ENCODE measurements at places on chromosomes 6 and 20.

DNA sequence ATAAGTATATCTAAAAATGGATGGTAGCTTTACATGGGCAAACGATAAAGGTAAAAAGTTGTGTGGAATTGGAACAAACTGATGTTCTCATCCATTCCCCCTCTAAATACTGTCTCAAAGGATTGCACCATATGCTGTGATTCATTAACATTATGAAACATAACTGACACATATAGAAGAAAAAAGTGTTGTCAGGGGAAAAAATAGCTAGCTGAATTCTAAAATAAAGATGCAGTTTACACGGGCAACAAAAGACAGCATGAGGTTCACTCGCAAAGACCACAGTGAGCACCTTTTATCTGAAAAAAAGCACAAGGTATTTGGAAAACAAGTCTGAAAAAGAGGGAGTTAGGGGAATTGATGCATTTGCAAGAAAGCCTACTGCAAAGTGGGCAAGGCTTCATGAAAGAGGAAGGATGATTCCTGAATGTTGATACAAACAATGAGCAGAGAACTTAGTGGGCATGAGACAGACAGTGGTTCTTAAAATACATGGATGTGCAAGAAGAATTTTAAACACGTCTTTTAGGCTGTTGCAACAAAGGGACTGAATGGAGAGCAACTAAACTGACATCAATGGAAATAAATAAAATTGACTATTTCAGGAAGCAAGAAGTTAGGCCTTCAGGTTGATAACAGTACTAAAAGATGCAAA is 280.9 kb downstream of the KIF16B start:
- DNase-seq: no peak

DNA sequence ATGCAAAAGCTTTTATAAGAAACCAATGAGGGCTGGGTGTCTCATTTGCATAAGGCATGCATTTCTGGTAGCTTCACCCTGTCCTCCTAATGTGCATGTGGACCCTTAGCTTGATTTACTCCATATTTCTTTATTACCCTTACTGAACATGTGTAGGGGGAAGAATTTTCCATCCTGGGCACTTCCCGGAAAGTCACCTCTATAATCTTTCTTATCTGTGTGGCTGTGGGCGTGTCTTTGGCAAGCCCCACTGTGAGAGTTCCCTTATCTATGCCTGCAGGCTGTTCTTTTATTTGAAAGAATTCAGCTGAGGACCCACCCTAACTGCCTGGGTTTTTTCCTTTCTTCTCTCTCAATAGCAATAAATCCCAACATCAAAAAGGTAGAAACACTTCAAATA is 627.8 kb downstream of the DOK5 start:
- no peak for DNase-seq

DNA sequence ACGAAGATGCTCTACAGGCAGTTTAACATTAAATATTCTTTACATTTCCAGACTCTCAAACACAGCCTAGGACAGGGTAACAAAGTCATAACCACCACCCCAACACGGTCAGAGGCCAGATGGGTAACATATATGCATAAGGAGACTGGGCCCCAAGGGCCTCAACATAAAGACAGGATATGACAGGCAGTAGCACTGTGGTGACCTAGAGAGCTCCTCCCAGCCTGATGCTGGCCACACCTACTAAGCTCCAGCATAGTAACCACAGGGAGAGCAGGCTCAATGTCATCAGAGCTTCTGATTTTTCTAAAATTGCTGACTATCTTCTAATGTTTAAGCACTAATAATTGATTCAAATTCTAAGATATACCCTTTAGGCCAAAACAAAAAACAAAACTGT is 21.7 kb downstream of the SMLR1 start:
- DNase-seq: no peak

- DNase-seq: no peak
These were observed 1.1 kb downstream of the RGS17 start for GRCh38 chr6:153129873-153130514.

DNA sequence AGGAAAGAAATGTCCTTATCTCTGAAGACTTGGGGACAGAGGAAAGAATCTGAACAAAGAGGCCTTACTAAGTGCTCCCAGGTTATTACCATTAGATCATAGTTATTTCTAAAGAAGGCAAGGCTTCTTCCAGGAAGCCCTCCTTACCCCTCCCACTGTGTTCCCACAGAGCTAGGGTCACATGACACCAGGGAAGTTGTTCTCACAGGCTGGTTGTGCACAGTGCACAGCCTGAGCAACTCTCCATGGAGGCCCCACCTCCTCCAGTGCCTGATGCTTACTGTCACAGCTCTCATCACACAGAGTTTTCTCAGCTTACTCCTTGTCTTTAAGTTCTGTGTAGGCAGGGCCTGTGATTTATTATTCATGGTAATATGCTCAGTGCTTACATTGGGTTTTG is 68.9 kb upstream of the SCGN start:
- no peak for DNase-seq

- DNase-seq: no peak
These were observed 40.2 kb upstream of the MRGBP start for GRCh38 chr20:62755817-62756724.

DNA sequence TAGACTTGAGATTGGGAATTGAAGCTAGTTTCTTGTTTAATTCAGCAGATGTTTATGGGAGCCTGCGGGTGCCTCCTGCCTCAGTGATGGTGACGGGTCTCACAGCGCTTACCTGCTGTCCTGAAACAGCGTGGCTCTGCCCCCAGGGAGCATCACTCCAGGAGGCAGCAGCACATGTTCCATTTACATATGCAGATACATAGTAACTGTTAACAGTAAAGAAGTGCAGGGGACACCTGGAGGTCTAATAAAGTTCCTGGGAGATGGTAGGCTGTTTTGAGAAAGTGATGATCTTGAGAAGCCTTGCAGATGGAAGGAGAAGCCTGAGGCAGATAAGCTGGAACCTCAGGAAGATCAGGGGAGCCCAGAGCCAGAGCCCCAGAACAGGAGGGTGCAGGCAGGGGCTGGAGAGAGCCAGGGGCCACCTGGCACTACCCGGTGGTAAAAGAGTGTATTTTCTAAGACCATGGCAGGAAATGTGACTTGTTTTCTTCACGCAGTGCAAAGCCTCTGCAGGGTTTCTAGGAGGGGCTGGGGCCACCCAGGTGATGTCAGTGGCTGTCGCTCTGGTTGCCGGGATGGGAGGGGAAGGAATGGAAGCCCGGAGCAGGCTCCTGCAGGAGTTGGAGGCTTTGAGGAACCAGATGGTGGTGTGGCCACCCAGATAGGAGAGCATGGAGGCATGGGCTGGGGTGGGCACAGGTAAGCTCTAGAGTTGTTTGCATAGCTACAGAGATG is 24.2 kb upstream of the KIF25 start:
- DNase-seq: no peak

DNA sequence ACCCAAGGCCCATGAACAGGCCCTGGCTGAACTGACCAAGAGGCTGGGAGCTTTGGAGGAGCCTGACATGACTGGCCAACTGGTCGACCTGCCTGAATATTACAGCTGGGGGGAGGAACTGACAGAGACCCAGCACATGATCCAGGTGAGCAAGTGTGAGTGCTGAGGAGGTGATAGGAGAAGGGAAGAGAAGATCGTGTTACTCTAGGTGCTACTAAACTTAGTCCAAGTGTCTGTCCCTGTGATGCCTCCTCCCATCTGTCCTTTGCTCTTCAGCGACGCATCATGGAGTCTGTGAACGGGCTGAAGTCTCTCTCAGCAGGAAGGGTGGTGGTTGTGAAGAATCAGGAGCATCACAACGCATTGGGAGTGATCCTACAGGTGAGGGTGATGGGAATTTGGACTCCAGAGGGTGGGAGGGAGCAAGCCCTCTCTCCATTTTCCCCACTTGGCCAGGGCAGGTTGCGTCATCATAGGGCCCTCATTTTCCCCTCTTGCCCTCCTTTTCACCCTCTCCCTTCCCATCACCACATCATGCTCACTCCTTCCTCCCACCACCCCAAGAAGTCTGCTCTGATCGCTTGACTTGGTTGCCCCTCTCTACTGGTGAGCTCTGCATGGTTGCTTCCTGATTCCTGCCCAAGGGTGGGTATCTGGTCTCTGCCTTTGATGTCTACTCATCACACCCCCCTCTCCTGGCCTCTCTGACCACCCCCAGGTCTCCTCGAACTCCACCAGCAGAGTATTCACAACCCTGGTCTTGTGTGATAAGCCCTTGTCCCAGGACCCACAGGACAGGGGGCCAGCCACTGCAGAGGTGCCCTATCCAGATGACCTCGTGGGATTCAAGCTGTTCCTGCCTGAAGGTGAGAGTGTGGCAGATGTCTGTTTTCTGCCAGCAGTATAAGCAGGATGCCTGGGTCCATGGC is 4.7 kb downstream of the DXO start:
- DNase-seq: no peak

DNA sequence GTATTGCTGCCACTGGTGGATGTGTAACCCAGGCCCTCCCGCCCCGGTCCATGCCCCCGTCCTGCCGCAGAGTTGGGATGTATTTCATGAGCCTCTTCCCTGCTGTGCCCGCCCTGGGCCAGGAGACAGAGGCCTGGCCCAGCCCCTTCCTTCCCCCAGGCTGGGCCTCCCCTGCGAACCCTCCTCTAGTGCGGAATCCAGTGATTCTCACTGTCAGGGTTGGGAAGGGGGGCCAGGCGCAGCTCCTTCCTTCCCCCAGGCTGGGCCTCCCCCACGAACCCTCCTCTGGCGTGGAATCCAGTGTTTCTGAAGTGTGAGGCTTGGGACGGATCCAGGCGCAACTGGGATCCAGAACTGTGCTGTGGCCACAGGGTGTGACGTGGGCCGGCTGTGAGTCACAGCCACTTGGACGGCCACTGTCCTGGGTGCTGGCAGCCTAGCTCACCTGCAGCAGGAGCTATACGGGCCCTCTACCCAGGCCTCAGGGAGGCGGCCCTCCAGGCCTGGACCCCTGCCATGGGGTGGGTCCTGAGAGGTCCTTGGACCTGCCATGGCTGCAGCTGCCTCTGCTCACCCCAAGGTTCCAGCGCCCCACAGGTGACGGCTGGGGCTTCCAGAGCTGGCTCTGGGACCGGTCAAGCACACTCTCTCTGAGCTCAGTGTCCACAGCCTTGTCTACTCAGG is 28.3 kb downstream of the COL20A1 start:
- no peak for DNase-seq

DNA sequence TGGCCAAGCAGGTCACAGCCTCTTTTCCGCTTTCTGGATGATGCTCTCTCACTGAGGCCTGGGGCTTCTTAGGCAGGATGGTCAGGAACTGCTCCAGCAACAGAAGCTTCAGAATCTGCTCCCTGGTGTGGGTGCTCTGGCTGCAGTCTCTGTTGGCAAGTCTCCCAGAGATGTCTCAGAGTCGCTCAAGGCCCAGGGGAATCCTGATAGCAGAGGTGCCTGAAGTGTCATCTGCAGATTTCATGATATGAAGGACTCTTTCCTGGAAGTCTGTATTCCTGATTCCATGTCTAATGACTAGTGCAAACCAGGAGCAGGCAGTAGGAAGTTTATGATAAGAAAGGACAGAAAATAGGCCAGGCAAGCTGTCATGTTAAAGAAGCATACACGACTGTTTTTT is 20.3 kb downstream of the ZSCAN31 start:
- no peak for DNase-seq

- DNase-seq: no peak
These were observed 91.8 kb downstream of the PLEKHG1 start for GRCh38 chr6:150691463-150691862.

DNA sequence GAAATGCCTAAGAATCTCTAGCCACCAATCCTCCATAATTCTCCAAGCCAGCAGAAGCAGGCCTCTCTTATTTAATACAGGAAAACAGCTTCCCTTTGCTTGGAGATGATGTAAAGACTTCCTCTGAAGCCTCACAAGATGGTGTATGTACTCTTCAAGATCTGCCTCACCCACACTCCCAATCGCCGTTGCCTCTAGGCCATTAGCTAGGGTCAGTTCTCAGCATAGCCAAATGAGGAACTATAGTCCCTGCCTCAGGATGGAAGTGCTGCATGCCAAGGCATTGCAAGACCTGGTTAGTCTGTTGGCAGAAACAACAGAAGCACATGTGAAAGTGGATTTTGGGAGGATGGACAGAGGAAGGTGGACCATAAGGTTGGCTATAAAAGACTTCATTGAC is 139.1 kb downstream of the SCML4 start:
- no peak for DNase-seq

- no peak for DNase-seq
These were observed 85.4 kb upstream of the HCRTR2 start for GRCh38 chr6:55088902-55089301.

GRCh38 chr6:163415620-163416556 is 1.4 kb downstream of the QKI start:
- DNase-seq: no peak

DNA sequence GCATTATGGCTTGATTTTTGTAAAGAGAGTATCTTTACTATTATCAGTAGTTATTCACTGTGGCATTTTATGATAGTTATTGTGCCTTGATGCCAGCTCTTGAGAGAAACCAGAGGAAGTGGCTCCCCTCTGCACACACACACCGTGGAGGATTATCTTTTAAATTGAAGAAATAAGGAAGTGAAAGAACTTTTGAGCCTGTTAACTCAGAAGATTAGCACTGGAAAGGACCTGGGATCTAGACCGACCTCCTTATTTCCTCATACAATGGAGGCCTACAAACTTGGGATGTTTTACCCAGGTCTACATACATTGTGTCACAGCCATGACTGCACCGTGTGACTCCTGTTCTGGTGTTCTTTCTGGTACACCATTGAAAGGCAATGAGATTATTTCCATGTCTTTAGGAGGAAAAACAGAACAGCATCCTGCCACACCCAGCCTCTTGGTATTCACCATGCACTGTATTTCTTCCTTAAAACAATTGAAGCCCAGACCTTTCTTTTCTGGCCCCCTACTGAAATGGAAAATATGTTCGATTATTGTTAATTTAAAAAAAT is 40.6 kb downstream of the HECA start:
- DNase-seq: no peak

DNA sequence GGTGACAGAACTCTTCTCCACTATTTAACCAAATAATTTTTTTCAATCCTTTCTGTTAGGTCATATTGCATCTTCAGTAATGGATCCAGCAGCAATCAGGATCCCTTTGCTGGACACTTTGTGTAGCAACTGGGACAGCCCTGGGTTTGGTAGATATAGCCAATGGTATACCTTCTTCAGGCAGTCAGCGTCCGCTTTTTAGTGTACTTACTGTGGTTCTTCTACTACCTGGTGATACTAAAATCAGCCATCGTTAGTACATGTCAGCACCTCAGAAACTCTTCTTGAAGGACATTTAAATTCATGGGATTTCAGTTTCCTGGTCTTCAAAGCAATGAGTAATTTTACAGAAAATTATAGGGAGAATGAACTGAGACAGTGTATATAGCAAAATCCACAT is 93.5 kb downstream of the ADGRG6 start:
- no peak for DNase-seq

DNA sequence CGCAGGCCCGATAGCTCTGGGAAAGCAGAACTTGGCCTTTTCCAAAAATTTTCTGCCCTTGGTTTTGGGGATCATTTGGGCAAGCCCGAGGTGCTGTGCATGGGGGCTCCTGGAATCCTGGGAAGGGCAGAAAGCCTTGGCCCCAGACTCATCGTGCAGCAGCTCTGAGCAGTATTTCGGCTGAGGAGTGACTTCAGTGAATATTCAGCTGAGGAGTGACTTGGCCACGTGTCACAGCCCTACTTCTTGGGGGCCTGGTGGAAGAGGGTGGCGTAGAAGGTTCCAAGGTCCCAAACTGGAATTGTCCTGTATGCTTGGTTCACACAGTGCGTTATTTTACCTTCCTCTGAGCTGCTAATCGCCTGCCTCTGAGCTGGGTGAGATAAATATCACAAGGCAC is 1.1 kb upstream of the BMP2 start:
- DNase-seq: no peak
